NCI-H2081 (cell line): ENCODE measurements at places on chromosomes 6 and 20.

- no peak for DNase-seq
Measured at GRCh38 chr20:58837717-58838116, 13.0 kb downstream of the GNAS-AS1 start.

GRCh38 chr20:32626407-32626806 is 41.3 kb upstream of the NOL4L start:
- no peak for DNase-seq

- no peak for DNase-seq
Measured at GRCh38 chr6:149467265-149467664, 17.5 kb downstream of the ZC3H12D start.

- DNase-seq, result no peak
Measured at GRCh38 chr20:47706345-47706744, 78.9 kb downstream of the SULF2 start.

- no peak for DNase-seq
Measured at GRCh38 chr6:48318670-48319069, 207.7 kb upstream of the PTCHD4 start.

GRCh38 chr6:152364866-152365265 is 272.3 kb downstream of the SYNE1 start:
- no peak for DNase-seq

DNA sequence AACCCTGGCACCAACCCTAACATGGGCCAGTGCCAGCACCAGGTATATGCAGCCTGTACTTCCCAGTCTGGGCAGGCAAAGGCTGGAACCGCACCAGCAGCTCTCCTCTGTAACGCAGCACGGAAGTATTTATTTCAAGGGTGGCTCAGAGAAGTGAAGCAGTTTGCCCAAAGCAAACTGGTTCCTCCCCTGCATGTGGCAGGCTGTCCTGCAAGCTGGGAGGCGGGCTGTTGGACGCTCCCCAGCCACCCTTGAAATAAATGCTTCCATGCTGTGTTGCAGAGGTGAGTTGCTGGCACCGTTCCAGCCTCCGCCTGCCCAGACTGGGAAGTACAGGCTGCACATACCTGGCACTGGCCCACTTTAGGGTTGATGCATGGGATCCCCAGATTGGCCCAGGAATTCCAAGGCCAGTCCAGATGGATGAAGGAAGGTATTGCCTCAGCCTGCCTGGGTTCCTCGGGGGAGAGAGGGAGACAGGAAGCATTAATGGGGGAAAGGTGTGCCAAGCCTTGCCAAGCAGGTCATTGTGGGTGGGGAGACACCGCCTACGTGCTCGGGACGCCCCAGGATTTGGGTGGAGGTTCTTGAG is 49.8 kb downstream of the PPARD start:
- DNase-seq, result peak; percentile 56

DNA sequence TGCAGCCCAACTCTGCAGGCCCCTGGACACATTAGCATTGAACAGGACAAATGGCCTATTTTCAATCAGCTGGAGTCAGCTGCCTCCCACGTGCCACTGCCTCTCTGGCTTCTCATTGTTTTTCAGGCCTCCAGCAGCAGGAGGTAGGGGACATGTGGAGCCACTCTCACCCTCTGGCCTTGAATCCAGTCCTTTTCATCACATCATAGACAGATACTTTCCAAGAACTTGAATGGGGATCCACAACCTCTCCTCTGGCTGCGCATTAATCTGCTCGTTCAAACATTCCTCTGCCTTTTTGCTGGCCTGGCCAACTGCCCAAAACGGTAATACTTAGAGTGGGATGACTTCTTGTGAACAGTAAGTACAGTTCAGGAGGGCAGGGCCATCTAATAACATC is 592.3 kb downstream of the PKHD1 start:
- DNase-seq, result no peak

DNA sequence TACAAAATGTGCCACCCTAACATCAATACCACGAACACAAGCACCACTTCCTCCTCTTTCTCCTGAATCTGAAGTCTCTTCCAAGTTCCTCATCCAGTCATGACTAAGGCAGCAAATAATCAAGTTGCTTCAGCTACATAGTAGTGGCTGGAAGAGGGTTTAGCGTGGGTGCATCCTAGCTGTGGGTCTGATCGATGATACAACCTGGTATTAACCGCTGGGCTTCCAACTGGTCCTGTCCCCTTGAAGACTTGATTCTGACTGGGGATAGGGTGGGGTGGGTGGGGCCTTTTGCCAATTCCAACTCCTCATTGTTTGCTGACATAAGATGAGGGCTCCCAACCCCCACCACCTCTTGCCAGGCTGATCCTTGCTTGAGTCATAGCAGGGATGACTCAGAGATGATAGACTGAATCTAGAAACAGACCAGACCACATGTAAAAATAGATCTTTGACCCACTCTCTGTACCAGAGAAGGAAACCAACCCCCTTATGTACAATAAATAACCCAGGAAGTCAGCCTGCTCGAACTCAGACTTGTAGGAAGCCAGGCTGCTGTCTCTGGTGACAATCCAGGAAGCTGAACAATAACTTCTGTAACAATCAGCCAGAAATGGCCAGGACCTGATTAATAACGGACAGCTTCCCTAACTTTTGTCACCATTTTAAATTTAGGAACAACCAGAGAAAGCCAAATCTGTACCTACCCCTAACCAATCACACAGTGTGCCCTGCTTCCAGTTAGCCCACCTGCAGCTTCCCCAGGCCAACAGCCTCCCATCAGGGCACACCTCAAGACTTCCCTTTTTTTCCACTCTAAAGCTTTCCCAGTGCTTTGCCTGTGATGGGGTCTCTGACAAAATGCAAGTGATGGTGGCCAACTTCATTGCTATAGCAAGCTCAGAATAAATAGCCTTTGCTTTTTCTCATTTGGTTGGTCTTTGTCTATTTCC is 68.9 kb upstream of the FAM184A start:
- no peak for DNase-seq

DNA sequence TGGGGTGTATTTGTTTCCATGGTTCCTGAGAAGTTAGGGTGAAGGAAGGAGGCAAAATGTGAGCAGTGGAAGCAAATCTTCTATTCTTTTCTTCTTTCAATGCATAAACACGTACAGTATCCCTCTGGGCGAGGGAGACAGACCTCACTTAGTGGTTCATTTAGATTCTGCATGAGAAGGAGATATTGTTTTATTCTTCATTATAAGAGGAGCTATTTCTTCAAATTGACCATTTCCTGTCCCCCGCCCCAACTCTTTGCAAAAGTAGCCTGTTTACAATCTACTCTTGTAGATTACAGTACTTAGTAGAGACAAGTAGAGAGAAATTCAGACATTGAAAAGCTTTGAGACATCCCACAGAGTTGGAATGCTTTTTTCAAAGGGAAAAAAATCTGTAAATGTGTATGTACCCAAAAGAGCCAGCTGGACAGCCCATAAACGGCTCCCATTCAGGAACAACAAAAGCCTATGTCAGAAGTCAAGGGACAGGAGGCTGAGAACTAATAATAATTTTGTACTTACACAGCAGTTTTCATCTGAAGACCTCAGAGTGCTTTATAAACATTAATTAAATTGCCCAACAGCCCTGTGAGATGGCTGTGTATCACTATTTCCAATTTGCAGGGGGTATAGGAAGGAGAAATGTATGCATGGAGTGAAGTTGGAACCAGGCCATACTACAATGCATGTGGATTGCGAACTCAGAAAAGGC is 23.9 kb downstream of the CD83 start:
- DNase-seq, result peak; percentile 30

DNA sequence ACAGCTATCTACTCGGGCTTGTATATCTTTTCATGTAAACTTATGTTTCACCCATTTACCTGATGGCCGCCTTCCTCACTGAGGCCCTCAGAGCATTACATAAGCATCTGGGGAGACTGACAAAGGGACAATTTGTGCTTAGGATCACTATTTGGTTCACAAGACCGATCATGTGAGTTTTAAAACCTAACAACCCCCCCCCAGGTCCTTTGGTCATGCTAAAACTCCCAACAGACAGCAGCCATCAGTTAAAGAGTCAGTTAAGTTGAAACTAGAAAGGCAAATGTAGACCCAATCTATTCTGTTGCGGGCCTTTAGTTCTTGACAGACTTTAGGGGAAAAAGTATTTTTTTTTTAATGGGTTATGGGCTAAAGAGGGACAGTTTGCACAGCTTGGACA is 205.0 kb upstream of the RNF24 start:
- no peak for DNase-seq

DNA sequence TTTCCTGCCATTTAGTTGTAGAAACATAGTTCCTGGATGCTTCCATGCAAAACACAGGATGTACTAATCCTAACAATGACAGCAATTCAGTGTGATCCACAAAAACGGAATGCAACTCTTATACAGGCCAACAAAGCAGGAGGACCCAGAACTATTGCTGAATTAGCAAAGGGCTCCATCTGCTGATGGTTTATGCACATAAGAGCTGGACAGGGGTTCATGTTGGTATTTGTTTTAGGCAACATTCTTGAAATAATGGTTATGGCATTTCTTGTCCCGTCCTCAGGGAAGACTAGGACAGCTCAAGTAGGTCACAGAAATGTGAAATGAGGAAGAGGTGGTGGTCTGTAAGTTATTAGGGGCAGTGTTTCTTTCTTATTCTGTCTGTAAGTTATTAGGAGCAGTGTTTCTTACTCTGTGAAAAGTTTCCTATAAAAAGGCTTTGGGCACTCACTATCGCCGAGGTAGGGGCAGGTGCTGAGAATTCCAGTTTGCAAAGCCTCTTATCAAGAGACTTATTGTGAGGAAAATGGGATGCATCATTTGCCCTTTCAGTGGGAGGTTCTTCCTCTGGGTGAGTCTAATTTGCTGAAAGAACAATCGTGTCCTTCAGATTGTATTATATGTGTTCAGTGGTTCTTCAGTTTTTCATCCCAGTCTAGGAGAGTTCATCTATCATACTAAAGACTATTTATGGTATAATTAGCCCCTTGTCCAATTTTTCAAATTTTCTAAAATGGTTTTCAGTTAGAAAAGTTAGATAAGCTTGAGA is 171.1 kb downstream of the MCHR2 start:
- DNase-seq, result peak; percentile 68

DNA sequence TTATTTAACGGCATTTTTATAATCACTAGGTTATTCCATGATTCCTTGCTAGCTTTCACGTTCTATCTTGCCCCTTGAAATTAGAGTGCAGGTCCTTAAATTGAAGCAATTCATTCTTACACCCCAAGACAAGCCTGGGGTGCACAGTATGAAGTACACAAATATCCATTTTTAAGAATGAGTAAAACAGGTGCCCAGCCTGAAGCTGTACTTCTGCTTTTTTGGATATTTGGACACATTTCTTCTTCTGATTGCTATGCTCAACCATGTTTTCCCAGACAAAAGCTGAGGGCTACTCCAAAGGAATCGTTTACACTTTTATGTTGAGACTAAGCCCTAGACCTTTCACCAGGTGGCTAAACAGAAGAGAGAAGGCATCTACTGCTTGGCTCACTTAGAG is 7.9 kb upstream of the TAGAP start:
- no peak for DNase-seq

DNA sequence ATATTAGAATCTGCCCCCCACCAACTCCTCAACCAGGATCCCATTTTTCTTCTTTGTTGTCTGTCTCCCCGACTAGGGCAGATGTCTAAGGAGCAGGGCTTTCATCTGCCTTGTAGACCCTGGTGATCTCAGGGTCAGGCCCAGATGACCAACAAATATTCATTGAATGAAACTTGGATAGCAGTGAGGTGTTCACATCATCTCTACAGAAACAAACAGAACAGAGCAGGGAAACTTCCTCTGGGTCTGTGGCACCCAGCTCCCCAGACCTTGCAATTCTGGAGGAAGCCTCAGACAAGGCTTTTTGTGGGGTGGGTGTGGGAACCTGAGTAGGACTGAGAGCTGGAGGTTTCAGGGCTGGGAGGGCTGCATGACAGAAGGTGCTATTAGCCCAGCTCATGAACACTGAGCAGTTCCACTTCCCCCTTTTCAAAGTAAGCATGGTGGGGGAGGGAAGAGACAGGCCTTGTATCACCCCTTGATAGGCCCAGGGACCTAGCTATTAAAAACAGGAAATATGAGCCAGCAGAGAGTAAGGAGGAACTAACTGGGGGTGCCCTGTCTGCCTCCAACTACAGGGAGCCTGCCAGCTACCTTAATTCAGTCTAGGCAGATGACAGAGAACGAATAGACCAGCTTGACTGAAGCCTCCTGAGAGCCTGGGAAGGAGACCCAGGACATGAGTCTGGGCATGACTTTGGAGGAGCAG is 37.3 kb upstream of the TOP1 start:
- no peak for DNase-seq

DNA sequence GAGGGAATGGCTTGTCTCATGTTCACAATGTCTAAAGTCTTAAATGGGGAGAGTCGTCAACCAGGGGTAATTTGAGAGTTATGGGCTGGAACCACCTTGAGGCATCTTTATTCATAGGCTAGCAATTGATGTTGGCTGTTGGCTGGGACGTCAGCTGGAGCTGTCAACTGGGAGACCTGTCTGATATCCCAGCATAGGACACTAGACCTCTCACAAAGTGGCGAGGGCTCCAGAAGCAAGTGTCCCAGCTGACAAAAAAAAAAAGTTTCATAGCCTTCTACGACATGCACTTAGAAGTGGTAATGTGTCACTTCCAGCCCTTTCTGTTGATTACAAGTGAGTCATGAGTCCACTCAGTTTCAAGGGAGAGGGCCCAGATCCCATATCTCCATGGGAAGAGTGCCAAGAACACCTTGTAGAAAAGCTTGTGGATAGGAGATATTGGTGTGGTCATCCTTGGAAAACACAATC is 278.0 kb downstream of the ESR1 start:
- no peak for DNase-seq

DNA sequence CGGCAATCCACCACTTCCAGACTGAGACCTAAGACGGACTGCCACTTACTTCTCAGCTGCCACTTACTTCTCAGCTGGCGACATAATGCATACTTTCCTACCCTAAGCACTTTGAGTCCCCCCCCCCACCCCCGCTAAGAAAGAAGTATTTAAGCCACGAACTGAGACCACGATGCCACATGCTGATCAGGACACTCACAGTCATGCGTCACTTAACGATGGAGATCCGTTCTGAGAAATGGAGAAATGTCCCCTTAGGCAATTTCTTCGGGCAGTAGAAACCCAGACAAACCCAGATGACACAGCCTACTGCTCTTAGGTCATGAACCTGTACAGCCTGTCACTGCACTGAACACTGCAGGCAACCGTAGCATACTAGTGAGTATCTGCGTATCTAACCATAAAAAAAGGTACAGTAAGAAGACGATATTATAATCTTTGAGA is 690 bp downstream of the IFNGR1 start:
- DNase-seq, result peak; percentile 7

- no peak for DNase-seq
Measured at GRCh38 chr6:37050045-37050853, 44.8 kb downstream of the FGD2 start.

DNA sequence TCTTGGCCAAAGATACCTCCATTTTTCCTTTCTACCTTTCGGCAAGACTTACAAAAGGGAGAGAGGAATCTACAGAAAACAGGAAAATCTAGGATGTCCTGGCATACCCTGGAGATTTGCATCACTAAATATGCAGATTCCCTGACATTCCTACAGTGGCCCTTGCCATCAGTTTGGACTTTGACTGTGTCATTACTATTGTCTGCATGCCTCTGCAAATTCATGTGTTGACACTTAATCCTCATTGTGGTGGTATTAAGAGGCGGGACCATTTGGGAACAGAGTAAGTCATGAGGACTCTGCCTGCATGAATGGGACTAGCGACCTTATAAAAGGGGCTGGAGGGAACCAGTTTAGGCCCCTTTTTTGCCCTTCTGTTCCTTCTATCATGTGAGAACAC is 50.5 kb upstream of the DTNBP1 start:
- no peak for DNase-seq
